Lower lobe of right lung (tissue), 2 donors: ENCODE measurements at places on chromosomes 11 and 22. TPM values are rescaled to one million over a fixed set of nuclear protein-coding genes. Genes with fewer than 3 reads are reported as not detected.

GRCh38 chr11:118211006-118211405 is 13.8 kb downstream of the JAML start:
- no peaks in the 10 kb centered on the region for H3K27me3 ChIP-seq
- H3K27ac ChIP-seq = no peak overlapping the region
- H3K36me3 ChIP-seq = no peaks in the 10 kb centered on the region

DNA sequence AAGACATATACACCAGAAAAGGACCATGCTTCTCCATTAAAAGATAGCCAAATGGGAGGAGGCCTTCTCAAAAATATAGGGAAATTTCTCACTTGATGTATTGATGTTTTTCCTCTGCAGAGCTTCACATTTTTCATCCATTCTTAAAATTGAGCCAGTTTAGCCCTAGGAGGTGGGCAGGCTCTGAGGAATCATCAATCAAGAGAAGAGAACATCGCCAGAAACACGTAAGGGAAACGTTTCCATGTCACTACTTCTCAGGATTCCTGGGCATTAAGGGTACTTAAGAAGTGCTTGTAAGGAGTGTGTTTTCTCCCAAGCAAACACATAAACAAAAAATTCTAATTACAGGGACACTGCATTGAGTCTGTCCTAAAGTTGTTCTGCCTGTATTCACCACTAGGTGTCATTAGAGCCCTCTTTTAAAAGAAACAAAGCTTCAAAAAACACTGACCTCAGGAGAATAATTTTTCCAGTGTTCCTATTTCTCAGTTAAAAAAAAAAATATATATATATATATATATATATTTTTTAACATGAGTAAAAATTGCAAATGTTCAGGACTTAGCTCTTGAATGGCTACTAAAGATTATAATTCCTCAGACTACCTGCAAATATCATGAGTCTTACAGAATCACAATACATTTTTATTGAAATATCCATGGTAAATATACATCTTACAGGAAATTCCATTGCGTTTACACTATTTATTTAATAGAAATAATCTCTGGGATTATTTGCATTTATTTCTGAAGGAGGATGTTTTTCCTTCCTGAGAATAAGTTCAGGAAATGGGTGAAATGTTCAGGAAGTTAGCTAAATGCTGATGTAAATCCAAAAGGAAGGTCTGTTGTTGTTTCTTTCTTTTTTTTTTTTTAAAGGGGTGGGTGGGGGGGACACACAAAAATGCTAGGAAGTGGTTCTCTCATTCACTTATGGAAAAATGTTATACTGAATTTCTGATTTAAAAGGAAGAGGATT is 16.0 kb downstream of the FZD4 start:
- H3K27me3 ChIP-seq = no peaks in the 10 kb centered on the region
- H3K4me1 ChIP-seq = peaks cover 59% of the 10 kb centered on the region
- peak overlapping the region; percentile 73 for H3K27ac ChIP-seq
- H3K36me3 ChIP-seq = no peaks in the 10 kb centered on the region
- DNase-seq = no peak

- no peak overlapping the region for H3K27ac ChIP-seq
- no peaks in the 10 kb centered on the region for H3K36me3 ChIP-seq
- no peak for DNase-seq
- peaks cover 5% of the 10 kb centered on the region for H3K4me1 ChIP-seq
- peaks cover 97% of the 10 kb centered on the region for H3K27me3 ChIP-seq
- no peak overlapping the region for H3K4me3 ChIP-seq
Measured at GRCh38 chr11:20601221-20601914, 2.0 kb downstream of the SLC6A5 start.

DNA sequence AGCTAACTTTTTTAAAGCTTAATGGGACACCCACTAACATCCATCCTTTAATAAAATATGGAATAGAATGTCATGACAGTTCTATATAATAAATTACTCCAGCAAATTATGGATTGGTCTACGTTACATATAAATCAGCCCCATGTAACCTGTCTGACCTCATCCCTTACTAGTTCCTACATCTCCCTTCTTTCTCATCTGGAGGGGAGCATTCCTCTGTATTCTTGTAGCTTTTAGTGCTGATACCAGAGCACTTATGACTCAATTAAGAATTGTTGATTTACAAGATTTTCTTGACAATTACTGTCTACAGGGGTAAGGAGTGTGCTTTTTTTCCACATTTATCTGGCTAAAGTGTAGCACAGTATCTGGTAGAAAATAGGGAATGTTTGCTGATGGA is 523.7 kb downstream of the FAM181B start:
- no peaks in the 10 kb centered on the region for H3K27me3 ChIP-seq
- DNase-seq = no peak
- H3K4me3 ChIP-seq = no peak overlapping the region
- no peak overlapping the region for H3K27ac ChIP-seq
- no peaks in the 10 kb centered on the region for H3K4me1 ChIP-seq
- no peaks in the 10 kb centered on the region for H3K36me3 ChIP-seq

DNA sequence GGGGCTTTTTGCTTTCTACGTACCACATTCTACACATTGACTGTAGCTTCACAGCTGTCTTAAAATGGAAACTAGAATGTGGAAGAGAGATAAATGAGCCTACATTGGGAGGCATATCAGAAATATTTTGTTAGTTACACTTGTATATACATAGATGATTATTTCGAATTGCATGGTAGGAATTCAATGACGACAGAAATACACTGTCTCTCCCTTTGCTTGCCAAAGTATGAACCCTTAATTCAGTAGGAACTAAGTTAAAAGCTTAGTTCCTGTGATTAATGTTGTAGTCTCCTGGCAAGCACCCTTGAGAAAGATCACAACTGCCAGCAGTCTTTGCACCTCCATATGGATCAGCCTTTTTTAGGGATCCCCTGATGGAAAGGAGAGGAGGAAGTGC is 10.1 kb downstream of the C11orf87 start:
- H3K4me1 ChIP-seq = no peaks in the 10 kb centered on the region
- H3K4me3 ChIP-seq = no peak overlapping the region
- no peak overlapping the region for H3K27ac ChIP-seq
- no peaks in the 10 kb centered on the region for H3K36me3 ChIP-seq
- no peak for DNase-seq

GDPD4 gene
- total RNA-seq = not detected

RDX gene
- total RNA-seq = 152 TPM

- H3K36me3 ChIP-seq = no peaks in the 10 kb centered on the region
- H3K27ac ChIP-seq = no peak overlapping the region
- no peaks in the 10 kb centered on the region for H3K4me1 ChIP-seq
- peaks cover 12% of the 10 kb centered on the region for H3K27me3 ChIP-seq
- H3K4me3 ChIP-seq = no peak overlapping the region
- no peak for DNase-seq
Measured at GRCh38 chr22:50145721-50146438, 24.7 kb upstream of the PANX2 start.

GRCh38 chr11:17851697-17852096 is 117.1 kb downstream of the KCNC1 start:
- no peaks in the 10 kb centered on the region for H3K4me1 ChIP-seq
- DNase-seq = no peak
- no peak overlapping the region for H3K27ac ChIP-seq
- no peaks in the 10 kb centered on the region for H3K36me3 ChIP-seq

GRCh38 chr11:32894149-32894827 is 1.7 kb downstream of the QSER1 start:
- H3K27me3 ChIP-seq = no peaks in the 10 kb centered on the region
- peaks cover 28% of the 10 kb centered on the region for H3K4me1 ChIP-seq
- no peaks in the 10 kb centered on the region for H3K36me3 ChIP-seq
- peak overlapping the region; percentile 95 for H3K27ac ChIP-seq

DNA sequence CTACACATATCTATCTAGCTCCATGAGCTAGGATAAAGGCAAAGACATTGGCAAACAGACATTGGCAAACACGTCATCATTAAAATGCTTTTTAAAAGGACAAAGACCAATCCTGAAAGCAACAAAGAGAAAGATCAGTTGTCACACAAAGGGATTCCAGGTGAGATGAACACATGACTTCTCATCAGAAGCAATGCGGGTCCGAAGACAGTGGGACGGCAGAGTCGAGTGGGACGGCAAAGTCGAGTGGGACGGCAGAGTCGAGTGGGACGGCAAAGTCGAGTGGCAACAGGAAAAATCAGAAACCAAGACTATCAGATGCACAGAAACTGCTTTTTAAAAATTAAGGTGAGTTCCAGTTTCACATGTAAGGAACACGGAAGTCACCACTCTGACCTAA is 609.5 kb downstream of the BRD1 start:
- no peaks in the 10 kb centered on the region for H3K36me3 ChIP-seq
- no peak overlapping the region for H3K4me3 ChIP-seq
- no peaks in the 10 kb centered on the region for H3K27me3 ChIP-seq

DNA sequence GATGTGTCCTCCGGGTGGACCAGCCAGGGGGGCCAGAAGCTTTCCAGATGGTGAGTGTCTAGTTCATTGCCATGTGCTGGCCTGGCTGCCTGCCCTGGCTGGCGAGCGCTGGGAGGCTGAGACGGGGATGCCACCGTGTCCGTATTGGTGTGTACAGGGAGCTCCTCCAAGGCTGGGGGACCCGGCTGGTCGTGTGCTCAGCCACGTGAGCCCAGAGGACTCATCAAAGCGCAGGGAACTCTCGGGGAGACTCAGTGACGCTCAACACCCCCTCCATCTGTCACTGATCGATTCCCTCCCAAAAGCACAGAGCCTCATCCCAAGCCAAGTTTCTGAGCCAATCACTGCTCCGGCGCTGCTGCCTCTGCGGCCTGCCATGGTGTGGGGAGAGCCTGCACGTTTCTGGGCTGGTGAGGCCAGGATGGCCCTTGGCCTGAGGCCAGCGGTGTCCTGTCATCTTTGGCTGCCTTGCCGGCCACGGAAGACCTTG is 423.7 kb downstream of the SHANK2 start:
- no peak overlapping the region for H3K4me3 ChIP-seq
- DNase-seq = no peak
- H3K27ac ChIP-seq = no peak overlapping the region
- no peaks in the 10 kb centered on the region for H3K4me1 ChIP-seq
- no peaks in the 10 kb centered on the region for H3K36me3 ChIP-seq
- peaks cover 25% of the 10 kb centered on the region for H3K27me3 ChIP-seq

- H3K27me3 ChIP-seq = no peaks in the 10 kb centered on the region
- H3K27ac ChIP-seq = no peak overlapping the region
- no peak for DNase-seq
- H3K4me1 ChIP-seq = peaks cover 59% of the 10 kb centered on the region
- H3K4me3 ChIP-seq = no peak overlapping the region
- peaks cover 13% of the 10 kb centered on the region for H3K36me3 ChIP-seq
Measured at GRCh38 chr11:36451681-36452080, 58.4 kb downstream of the TRAF6 start.

DNA sequence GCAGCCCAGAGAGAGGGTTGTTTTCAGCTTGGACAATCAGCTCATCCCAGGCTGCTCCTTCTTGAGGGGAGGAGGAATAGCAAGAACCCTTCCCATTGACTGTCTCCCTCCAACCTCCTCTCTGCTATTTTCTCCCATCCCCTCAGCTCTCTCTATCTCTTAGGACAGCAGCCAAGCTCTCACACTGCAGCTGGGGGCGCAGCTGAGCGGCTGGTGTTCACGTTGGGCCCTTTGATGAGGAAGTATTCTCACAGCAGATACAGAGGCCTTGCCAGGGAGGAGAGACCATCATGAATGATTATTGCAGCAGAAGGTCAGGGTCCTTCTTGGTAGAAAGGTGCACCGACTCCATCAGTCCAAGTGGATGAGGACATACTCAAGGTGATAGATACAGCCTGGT is 26.5 kb upstream of the CADM1 start:
- no peaks in the 10 kb centered on the region for H3K36me3 ChIP-seq
- H3K27me3 ChIP-seq = peaks cover 14% of the 10 kb centered on the region
- H3K4me3 ChIP-seq = no peak overlapping the region
- no peaks in the 10 kb centered on the region for H3K4me1 ChIP-seq
- H3K27ac ChIP-seq = no peak overlapping the region

OLFML1 gene
- 23.2 TPM for total RNA-seq

EXPH5 gene
- total RNA-seq = 34.9 TPM

GRCh38 chr11:9802291-9802861 is 138.5 kb downstream of the SWAP70 start:
- peaks cover 5% of the 10 kb centered on the region for H3K4me1 ChIP-seq
- peaks cover 14% of the 10 kb centered on the region for H3K36me3 ChIP-seq
- no peak overlapping the region for H3K4me3 ChIP-seq
- no peak overlapping the region for H3K27ac ChIP-seq
- no peak for DNase-seq

CFAP300 gene
- total RNA-seq = 7.2 TPM

GRCh38 chr11:80993536-80993935 is 1552.7 kb upstream of the TENM4 start:
- H3K27ac ChIP-seq = no peak overlapping the region
- H3K4me3 ChIP-seq = no peak overlapping the region
- H3K27me3 ChIP-seq = no peaks in the 10 kb centered on the region

PRG2 gene
- not detected for total RNA-seq

DNA sequence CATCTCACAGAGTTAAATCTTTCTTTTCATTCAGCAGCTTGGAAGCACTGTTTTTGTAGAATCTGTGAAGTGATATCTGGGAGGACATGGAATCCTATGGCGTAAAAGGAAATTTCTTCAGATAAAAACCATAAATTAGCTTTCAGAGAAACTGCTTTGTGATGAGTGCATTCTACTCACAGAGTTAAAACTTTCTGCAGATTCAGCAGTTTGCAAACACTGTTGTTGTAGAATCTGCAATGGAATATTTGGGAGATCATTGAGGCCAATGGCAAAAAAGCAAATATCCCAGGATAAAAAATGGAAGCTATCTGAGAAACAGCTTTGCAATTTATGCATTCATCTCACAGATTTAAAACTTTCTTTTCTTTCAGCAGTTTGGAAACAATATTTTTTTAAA is 180.6 kb downstream of the OR4A47 start:
- H3K36me3 ChIP-seq = no peaks in the 10 kb centered on the region
- no peak overlapping the region for H3K4me3 ChIP-seq
- H3K27ac ChIP-seq = no peak overlapping the region
- no peak for DNase-seq

GRCh38 chr11:96136613-96137298 is 206.2 kb downstream of the MAML2 start:
- peaks cover 32% of the 10 kb centered on the region for H3K4me1 ChIP-seq
- H3K27me3 ChIP-seq = no peaks in the 10 kb centered on the region
- H3K36me3 ChIP-seq = no peaks in the 10 kb centered on the region
- no peak overlapping the region for H3K27ac ChIP-seq
- no peak for DNase-seq
